D341Med (cell line): ENCODE measurements at places on chromosomes 3 and 15.

GRCh38 chr15:101539930-101540329 is 50.4 kb upstream of the PCSK6 start:
- DNase-seq = no peak

GRCh38 chr3:170739410-170739809 is 130.6 kb downstream of the RPL22L1 start:
- DNase-seq = no peak

GRCh38 chr3:27208961-27209616 is 160.1 kb downstream of the NEK10 start:
- no peak for DNase-seq

- DNase-seq = no peak
These were observed 277.2 kb upstream of the EPHA6 start for GRCh38 chr3:96537165-96537564.
